ENCODE measurements at places on chromosomes 2 and 18.

- no peaks in the 10 kb centered on the region for H3K27me3 ChIP-seq
- no peak overlapping the region for H3K27ac ChIP-seq
- H3K4me1 ChIP-seq, result no peaks in the 10 kb centered on the region
- no peak for DNase-seq
- H3K4me3 ChIP-seq, result no peak overlapping the region
Measured at GRCh38 chr2:137764646-137765045, 199.6 kb upstream of the HNMT start.

DNA sequence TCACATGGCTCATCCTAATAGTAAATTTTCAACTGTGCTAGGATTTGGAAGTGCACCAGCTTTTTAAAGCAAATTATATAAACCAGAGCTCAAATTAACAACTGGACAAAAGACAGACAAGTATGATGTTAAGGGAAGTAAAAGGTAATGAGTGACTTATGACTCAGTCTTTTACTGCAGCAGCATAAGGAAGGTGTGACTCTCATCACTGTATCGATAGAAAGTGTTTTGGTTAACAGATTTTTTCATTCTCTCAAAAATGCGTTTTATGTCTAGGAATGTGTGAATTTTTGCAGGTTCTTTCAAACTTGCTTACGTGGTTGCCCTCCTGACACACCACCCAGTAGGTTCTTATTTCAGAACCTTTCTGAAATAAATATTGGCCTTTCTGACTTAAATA, 244.2 kb upstream of the BOD1L2 start:
- no peak overlapping the region for H3K27ac ChIP-seq
- no peaks in the 10 kb centered on the region for H3K27me3 ChIP-seq
- no peaks in the 10 kb centered on the region for H3K4me1 ChIP-seq
- H3K36me3 ChIP-seq, result no peaks in the 10 kb centered on the region
- DNase-seq, result no peak

DNA sequence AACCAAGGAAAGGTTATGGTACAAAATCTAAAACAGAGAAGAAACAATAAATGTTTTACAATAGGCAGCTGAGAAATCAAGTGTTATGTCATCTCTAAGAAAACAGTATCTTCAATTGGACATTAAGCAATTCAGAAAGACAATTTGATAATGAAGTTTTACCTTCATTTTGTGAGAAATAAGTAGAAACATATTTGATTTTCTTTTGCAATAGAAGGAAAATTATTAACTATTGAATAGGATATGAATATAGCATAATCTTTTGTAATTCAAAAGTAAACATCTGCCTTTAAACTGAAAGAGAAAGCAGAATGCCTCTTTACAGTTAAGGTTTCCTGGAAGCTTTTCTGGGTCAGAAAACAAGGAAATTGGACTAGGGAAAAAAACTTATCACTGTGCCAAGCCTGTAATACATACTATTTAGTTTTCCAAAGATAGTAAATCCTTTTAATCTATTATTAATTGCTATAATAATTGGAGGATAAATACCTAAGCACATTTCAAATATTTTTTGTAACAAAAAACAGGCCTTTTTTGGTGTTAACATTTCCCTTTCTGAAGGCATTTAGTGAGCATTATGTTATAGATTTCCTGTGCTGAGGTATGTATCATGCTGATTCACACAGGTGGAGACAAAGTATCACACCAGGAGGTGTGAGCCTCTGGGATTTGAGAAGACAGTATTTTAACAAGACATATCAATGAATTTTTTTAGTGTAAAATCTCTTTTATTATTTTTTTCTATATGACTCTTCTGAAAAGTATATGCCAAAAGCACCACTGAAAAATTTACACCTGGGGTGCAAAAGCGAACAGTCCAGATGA, 947.0 kb upstream of the CDH2 start:
- H3K4me1 ChIP-seq, result no peaks in the 10 kb centered on the region
- no peak for DNase-seq
- no peak overlapping the region for H3K27ac ChIP-seq
- H3K4me3 ChIP-seq, result no peak overlapping the region
- H3K36me3 ChIP-seq, result no peaks in the 10 kb centered on the region

DNA sequence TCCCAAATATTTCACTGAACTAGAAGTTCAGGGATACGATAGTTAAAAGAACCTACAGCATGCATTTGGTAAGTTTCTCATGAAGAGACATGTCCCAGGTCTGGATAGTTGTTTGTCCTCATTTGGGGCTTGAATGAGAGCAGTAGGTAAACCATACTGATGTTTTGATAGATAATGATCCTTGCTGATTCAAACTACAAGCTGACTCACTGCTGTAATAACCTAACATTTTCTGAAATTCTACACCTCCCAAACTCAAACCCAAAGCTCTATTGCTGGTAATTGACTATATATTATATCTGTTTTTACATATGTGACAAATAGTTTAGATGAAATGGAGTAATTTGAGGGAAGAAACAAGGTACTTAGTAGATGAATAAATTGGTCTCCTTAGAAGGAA, 154.1 kb upstream of the BOD1L2 start:
- H3K27ac ChIP-seq, result no peak overlapping the region
- H3K36me3 ChIP-seq, result no peaks in the 10 kb centered on the region
- DNase-seq, result no peak
- no peak overlapping the region for H3K4me3 ChIP-seq
- no peaks in the 10 kb centered on the region for H3K4me1 ChIP-seq

DNA sequence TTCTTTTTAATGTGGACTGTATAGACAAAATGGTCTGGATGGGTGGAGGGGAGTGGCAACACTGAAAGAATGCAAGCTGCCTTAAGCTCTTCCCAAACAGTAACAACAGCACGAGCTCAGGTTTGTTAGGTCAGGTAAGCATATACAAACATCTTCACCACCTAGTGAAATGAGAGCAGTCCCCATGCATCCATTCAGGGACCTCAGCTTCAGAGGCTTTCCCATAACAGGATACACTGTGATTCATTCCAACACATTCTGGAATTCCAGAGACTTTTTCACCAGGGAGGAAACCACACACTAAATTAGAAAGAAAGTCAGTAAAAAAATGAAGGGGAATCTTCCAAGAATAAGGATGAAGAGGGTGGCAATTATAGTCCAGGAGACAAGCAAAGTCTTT, 50.4 kb upstream of the BZW1 start:
- no peaks in the 10 kb centered on the region for H3K27me3 ChIP-seq
- DNase-seq, result no peak
- no peaks in the 10 kb centered on the region for H3K36me3 ChIP-seq
- H3K4me3 ChIP-seq, result no peak overlapping the region
- no peaks in the 10 kb centered on the region for H3K4me1 ChIP-seq

DNA sequence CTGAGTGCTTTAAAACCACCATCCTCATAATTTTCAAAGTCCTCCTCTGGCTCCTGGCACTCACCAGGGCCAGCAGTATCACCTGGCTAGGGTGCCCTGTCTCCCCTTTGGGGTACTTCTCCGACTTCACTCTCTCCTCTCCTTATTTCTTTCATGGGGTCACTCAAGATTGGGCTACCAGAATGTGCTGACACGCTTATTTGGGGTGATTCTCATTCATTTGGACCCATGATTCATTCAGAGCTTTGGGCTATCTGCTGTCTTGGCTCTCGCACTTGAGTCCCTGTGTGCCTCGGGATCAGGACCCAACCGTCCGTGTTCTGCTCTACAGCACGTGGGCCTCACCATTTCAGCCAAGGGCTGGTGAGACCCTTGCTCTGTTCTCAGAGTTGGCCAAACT, 70.1 kb upstream of the NEDD4L start:
- no peaks in the 10 kb centered on the region for H3K36me3 ChIP-seq
- H3K4me3 ChIP-seq, result no peak overlapping the region
- no peaks in the 10 kb centered on the region for H3K27me3 ChIP-seq
- no peak for DNase-seq
- H3K27ac ChIP-seq, result no peak overlapping the region

GRCh38 chr2:157082950-157083349, 174.6 kb upstream of the GALNT5 start:
- no peaks in the 10 kb centered on the region for H3K27me3 ChIP-seq
- no peak for DNase-seq
- H3K36me3 ChIP-seq, result no peaks in the 10 kb centered on the region
- no peaks in the 10 kb centered on the region for H3K4me1 ChIP-seq
